ENCODE measurements at places on chromosomes 3 and 15.

DNA sequence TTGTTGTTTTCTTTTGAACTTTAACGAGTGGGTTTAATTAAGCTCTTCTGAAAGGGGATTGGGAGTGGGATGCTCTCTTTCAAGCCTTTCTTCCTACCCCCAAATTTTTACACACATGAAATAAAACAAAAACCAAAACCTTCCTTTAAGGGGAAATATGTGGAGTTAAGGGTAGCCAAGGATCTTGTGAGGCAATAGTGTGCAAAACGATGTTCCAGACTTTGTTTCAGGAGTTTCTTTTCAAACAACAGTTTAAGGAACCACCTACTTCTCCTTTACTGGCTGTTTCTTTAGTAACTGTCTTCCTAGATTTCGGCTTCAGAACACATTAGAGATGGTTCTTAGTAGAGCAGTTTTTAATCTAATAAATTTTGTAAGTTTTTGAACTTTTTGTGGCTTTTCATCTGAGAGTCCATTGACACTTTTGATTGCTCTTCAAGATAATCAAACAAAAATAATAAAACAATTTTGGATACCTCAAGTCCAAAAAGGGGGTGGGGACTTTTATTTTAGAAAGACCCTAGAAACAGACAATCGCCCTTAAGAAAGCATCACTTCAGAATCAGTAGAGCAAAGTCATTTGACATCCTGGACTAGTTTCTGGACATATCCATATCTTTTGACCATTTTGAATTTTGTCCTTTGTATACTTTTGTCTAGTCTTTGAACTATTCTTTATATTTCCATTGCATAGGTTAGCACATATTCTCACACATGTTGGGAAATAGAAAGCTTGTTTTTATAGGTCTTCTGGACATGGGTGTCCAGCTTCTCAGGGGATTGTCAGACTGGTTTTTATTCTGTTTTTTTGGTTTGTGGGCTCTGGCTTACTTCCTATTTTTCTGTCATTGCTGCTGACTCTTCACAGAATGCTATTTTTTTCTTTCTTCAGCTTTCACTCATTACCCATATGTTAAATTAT, 6.0 kb downstream of the DIPK2A start:
- no peak for DNase-seq

DNA sequence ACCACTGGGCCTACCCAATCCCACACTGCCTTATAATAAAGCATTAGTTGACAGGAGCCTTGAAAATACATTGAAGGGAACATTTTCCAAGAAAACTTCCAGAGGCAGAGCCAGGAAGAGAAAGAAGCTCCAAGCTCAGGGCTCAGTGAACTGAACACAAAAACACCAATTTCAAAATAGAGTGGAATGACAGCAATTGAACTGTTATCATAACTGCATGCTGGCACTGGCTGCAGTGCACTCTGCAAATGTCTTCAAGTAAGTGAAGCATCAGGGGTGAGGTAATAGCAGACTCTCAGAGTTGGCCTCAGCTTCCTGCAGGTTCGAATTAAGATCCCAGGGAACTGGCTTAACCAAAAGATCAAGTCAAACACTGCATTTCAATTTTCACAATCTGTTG, 388.0 kb upstream of the WNT5A start:
- DNase-seq: no peak

- no peak for DNase-seq
Measured at GRCh38 chr15:80986487-80986886, 3.1 kb downstream of the MESD start.

DNA sequence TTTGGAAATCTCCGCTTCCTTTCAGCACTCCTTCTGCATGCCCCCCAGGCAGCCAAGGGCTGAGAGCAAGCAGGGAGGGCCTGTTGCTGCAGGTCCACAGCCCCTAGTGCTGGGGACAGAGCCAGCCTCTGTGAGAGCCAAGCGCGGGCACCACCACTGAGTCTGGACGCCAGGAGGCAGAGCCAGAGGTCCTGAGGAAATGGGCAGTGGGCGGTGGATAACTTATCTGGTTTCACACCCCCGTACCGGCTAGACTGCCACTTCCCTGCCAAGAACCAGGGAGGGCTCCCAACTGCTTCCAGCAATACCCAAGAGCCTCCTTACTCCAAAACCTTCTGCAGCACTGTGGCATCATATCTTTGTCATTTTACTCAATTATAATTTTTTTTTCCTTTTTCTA, 141.6 kb upstream of the IGF1R start:
- no peak for DNase-seq

- no peak for DNase-seq
Measured at GRCh38 chr3:33194303-33194702, 24.3 kb downstream of the SUSD5 start.

DNA sequence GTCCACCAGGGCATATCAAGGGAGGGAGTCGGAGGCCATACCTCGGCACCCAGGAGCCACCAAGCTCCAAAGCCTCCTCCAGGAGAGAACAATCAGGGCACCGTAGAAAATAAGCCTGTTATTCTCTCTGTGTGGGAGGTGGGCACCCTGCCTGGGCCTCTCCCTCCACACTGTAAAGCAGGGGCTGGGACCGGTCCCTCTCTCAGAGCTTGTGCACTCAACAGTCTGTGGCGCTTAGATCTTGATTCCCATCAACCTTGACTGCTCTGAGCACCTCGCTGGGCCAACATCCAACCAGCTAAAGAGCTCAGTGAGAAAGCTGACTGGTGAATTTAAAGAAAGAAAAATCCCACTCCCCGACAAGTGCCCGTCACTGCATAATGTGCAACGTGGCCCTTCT, 53.0 kb downstream of the PCSK6 start:
- DNase-seq: no peak

GRCh38 chr15:29106116-29106515, 163.5 kb downstream of the NSMCE3 start:
- DNase-seq: no peak

DNA sequence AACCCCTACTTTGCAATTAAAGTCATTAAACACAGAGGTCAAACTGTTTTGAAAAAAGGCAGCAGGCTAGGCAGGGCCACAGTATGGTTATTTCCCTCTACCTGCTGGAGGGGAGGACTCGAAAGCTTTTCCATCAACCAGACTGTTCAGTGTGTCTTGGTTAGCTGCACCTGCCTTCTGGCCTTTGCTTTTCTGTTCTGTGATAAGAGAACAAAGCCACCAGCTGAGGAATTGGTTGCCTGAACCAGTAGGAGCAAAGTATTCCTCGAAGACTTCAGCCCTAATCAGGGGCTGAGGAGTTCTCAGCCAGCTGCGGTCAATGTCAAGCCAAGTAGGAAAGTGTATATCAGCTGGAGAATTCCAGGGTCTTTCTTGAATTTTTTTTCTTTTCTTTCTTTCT, 132.5 kb downstream of the SOX2 start:
- no peak for DNase-seq

DNA sequence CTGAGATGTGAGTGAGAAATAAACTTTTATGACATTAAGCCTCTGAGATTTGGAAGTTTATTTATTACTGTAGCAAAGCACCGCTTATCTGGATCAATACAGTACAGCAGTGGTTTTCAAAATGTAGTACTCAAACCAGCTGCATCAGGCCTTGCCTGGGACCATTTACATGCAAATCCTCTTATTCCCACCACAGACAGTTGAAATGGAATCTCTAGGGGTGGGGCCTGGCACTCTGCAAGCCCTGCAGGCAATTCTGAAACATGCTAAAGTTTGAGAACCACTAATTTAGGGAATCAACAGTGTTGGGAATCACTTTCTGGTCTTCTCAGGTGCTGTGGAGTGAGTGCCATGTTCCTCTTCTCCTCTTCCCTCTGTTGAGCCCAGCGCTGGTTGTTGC, 77.8 kb upstream of the TAMM41 start:
- DNase-seq: no peak

DNA sequence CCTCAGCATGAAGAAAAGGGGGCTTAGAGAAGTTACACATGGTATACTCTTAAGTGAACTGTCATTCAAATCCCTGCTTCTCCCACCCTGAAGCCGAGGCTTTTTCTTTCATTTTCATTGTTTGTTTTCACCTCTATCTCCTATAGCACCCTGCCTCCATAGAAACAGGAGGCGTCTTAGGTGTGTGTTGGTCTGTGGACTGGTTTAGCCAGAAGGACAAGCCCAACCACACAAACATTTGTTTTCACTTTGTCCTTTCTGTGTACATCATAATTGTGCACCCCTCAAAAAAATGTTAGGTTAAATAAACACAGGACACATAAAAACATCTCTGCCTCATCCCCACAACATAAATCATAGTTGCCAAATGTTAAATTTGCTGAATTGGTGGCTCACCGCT, 73.3 kb upstream of the UBE2E2 start:
- DNase-seq: no peak

DNA sequence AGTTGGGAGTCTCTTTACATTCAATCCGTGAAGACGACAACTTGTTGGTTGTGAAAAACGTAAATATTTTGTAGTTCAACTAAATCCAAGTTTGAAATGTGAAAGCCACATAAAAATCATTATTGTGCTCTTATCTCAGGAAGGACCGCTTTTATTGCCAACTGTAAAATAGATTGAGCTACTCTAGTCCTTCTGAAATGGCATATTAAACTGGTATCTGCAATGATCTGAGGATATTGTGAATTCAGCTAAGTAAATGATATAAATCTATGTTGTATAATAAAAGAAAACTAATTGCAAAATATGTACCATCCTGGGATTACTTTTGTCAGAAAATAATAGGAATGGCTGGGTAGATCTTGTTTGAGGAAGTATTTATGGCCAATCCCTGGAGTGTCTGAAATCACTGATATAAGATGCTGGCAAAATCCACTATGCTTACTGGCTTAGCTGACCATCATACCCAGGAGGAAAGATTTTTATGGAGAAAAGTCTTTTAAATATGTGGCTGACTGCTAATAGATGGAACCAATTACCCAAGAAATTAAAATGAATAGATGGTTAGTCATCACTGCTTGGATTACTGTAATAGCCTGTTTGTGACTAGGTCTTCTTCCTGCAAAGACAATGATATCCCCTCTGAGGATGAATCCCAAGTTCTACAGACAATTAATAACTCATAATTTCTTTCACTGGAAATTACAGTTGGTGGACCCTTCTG, 191.8 kb downstream of the SEMA6D start:
- DNase-seq: no peak
